ENCODE measurements at places on chromosomes 1 and 21.
A peak's percentile ranks its signal among the peaks of the same experiment; 100 is the strongest.

DNA sequence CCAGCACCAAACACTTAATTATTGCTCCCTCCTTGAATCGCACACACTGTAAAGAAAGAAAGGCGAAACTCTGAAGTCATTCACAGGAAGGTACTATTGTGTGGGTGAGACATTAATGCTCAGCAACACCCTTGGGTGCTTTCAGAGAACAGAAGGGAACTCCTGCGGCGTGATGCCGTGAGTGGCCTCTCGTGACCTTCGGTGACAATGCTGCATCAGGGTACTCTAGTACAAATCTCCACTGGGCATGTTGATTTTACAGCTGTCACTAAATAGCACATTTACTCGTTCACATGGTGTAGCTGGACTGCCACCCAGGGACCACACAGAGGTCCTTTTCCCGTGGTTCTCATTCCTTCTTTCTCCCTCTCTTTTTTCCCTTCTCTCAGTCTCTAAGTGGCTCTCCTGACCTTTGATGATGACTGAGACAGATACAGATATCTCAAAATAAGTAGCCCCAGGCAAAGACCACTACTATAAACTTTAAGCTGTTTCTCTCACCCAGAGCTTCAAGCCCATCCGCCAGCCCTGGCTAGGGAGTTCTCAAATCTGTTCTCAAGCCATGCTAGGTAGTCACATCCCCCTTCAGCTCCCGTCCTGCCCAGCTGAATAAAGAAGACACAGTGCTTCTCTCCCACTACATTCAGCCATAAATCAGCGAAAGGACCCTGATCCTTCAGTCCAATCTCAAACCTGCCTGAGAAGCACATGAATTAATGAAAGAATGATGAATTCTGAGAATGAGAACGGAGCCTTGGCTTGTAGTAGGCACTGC lies 223.4 kb upstream of the FMN2 start:
- DNase-seq, result no peak

- DNase-seq, result no peak
Measured at GRCh38 chr1:199295107-199295506, 656.3 kb downstream of the PTPRC start.

DNA sequence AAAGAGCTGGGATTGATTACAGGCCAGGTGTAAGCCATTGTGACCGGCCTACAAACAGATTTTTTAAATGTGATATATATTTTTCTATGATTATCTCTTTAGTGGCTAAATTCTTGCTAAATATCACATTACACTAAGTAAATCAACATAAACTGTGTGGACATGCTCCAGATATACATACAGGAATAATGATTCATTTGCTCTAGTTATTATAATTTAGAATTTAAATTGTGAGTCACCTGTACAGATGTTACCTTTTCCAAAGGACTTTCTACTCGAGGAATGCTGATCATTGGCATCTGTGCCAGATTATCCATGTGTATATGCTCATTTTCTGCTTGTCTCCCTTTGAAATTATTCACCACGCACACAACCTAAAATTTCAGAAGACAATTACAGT lies 90.1 kb downstream of the PLPPR5 start:
- DNase-seq, result no peak

- DNase-seq, result no peak
Measured at GRCh38 chr1:203828503-203828902, 32.9 kb upstream of the SNRPE start.

DNA sequence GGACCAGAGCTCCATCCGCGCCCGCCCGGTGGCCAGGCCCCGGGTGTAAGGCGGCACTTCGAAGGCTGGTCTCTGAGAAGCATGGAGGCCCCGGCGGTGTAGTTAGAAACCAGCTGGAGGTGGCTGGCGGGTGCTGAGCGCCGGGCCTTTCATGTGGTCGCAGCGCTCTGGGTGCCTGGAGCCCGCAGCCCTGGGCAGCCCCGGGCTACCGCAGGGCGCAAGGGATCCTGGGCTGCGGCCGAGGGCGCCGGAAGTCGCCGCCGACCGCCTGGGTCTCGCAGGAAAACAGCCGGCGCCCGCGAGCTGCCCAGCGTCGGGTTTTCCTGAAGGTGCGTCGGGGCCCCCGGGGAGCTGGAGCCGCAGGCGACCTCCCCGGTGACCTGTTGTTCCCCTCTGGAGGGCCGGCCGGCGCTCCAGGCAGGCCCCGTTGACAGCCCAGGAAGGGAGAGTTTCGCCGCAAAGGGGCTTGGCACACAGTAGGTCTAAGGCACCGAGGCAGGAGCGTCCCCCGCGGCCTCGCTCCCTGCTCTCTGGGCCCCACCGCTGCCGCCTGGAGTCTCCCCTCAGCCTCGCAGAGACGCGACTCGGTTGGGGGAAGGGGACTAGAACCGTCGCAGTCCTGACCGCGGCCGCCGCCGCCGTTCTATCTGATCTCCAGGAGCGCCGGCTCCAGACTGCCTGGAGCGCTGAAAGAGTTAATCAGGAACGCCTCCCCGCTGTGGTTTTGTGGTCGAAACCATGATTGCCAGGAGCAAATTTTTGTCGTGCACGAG lies 2.7 kb downstream of the GRHL3 start:
- DNase-seq, result no peak

DNA sequence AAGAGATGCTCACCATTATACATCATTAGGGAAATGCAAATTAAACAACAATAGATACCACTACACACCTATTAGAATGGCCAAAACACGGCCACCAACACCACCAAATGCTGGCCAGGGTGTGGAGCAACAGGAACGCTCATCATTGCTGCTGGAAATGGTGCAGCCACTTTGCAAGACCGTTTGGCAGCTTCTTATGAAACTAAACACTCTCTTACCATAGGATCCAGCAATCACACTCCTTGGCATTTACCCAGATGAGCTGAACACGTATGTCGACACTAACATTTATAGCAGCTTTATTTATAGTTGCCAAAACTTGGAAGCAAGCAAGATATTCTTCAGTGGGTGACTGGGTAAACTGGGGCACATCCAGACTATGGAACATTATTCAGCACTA lies 28.9 kb upstream of the ADARB1 start:
- DNase-seq, result no peak

DNA sequence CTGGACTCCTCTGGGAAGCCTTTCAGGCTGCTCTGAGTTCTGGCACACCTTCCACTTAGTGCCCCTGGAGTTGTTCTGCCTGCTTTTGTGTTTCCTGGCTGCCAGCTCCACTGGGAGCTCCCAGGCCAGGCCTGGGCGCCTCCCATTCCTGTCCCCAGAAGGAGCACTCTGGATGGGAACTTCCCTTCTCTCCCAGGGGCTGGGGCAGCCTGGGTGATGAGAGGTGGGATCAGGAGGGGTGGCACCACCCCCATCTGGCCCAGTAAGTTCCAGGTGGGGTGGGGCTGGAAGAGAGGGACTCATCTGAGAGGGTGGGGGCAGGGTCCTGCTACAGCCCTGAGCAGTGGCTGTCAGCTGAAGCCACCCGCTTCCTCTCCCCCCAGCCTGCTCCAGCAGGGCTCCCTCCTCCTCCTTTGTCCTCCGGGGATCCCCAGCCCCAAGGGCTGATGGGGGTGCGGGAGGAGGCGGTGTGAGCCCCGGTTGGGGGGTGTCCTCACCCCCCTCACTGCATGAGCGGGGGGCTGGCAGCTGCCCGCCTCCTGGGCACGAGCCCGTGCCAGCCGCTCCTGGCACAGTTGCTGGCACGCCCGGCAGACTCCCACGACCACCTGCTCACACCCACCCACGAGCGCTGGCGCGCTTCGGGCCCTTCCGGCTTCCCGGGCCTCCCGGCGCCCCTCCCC lies 4.7 kb downstream of the FOXO6 start:
- peak; percentile 94 for DNase-seq

DNA sequence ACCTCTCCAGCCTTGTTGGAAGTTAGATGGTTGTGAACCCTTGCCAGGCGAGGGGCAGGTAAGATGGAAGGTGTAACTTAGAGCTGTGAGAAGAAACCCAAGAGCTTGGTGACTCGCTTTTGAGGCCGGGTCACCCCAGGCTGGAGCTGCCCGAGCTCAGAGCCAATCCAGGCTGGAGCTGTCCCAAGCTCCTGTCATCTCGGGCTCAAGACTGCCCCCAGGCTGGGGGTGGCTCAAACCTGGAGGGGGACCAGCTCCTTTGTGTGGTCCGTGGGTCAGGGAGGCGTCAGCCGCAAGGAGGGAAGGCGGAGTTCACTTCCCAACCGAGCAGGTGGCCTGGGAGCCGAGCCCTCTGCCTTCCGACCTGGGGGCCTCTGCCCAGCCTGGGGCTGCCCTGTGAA lies 2.0 kb downstream of the HUNK start:
- no peak for DNase-seq
